Activated effector memory CD4-positive, alpha-beta T cell treated with anti-CD3 and anti-CD28 coated beads, Interleukin-2, amount 50 U/mL, for 16 hours (primary cell): ENCODE measurements at places on chromosomes 2 and 18.

- DNase-seq, result no peak
These were observed 117.1 kb downstream of the ZNF521 start for GRCh38 chr18:25234740-25235345.

- no peak for DNase-seq
These were observed 69.1 kb upstream of the PID1 start for GRCh38 chr2:229340086-229340760.

DNA sequence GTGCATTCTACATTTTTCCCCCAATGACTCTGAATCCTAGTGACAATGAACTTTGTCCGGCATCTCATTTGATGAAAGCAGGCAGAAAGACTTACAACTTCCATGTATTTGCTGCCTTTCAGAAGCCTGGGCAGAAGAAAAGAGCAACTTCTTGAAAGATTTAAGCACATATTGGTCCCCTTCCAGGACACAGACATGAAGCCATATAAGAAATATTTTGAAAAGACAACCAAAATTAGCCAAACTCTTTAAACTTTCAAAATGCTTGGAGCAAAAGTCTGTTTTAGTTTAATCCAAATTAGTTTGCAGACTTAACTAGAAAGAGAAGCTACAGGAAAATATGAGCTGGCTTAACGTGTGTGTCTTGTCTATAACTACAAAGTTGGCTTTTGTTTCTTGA is 492.5 kb downstream of the NR4A2 start:
- DNase-seq, result no peak

GRCh38 chr2:68124321-68124720 is 33.4 kb upstream of the PNO1 start:
- DNase-seq, result no peak

DNA sequence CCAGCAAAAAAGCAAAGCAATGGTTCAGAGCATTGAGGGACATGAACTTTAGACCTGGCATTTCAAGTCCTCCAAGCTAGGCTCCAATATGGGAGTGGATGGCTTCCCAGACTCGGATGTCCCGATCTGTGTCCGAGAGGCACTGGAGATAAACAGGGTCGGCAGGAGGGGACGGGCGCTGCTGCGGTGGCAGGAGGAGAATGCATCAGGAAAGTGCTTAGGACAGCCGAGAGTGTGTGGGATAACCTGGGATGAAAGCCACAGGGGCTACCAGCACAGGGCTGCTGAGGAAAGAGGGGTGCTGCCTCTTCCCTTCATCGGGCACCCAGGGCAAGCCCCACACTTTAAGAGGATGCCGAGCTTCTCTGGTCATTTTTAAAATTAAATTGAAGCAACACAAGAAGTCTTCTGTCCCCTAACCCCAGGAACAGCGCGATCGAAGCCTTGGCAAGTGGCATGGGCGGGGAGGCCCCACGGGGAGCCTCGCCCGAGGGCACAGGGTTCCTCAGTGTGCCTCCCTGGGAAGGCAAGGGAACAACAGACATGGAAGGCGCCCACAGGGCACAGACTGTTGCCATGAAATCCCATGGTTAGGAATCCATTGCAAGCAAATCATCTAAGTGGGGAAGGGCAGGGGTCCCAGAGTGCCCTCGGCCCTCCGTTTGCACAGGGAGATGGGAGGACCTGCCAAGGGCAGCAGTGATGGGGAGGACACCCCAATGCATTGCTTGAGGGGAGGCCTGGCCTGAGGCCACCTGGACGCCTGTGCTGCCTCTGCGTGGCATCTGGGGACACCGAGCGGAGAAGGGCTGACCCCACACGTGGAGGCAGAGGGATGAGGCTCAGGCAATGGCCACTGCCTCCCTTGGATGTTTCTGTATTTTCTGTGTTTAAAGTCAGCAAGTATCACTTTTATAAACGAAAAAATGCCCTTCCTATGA is 78.5 kb upstream of the GPC1 start:
- no peak for DNase-seq

- DNase-seq, result no peak
These were observed 256.8 kb upstream of the ZC3H15 start for GRCh38 chr2:186229265-186229664.

DNA sequence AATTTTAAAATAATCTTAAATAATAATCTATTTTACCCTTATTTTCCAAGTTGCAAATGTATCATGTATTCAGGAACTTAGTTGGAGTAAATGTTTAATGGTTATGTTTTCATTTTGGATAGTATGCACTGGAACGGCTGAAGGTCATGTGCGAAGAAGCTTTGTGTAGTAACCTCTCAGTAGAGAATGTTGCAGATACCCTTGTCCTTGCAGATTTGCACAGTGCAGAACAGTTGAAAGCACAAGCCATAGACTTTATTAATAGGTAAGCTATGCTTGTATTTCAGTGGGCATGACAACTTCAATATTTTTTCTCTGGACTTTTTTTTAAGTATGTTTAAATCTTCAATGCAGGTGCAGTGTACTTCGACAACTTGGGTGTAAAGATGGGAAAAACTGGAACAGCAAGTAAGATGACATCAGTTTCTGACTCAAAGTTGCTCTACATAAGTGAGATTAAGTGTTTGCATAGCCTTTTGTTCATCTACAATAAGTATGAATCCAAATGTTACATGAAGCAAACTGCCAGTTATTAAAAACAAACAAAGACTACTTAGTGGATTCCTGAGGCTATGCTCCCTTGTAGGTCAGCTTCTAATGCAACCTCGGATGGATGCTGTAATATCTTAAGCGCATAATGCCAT is 63.1 kb downstream of the SPOPL start:
- no peak for DNase-seq

DNA sequence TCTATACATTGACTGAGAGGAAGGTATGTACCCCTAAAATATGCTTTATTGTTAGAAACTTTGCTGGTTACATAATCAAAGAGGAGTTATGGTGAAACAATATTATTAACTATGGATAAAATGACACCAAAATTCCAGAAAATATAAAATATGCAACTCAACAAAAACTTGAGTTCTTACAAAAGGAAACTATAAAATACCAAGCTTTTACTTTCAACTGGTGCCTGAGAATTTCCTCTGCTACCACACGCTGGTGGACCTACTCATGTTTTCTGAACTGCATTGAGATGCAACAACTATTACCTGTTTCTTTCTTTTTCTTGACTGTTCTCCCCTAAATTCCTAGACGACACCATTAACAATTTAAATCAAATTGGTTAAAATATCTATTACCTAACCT is 8.2 kb upstream of the NFE2L2 start:
- no peak for DNase-seq

DNA sequence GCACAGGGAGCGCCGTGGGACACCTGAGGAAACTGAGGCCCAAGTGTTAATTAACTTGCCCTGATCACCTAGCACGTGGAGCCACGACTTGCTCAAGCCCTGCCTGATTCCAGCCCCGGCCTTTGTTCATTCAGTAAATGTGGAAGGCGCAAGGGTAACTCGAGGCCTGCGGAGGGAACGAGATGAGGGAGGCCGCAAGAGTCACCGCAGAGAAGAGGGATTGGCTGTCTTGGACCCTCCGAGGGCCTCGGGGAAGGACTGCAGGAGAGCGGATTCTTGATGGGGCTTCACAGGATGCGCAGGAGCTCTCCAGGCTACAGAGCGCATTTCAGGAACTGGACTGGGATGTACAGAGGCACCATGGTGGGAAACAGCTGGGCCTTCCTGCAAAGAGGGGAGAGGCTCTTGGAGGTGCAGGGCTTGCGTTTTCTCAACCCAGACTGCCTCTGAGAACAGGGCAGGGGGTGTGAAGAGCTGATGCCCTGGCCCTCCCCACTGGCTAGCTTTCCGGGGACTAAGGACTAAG is 511 bp upstream of the ANKMY1 start:
- DNase-seq, result no peak

- no peak for DNase-seq
These were observed 11.5 kb upstream of the RTN4 start for GRCh38 chr2:55061523-55062344.

DNA sequence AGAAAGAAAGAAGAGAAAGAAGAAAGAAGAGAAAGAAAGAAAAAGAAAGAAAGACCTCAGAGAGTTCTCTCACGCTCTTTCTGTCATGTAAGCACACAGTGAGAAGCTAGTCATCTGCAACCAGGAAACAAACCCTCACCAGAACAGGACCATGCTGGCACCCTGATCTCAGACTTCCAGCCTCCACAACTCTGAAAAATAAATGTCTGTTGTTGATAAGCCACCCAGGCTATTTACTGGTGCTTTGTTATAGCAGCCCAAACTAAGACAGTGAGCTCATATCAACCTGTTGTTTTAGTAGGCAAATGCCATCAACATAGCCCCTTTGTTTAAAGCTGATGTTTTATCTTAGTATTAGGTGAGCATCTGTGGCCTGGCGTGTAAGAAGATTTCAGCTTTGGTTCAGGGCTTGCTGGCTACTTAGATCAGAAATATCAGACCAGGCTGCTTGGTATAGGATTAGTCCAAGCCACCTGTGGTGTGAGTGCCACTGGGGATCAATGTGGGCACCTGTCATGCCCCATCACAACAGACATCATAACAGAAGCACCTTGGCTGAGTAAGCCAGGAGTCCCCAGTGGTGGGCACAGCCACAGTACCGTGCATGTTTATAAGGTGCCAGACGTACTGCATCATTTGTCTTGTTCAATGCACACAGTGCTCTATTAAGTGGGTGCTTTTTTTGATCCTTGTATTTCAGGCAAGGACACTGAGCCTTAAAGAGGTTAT is 94.4 kb downstream of the LBH start:
- DNase-seq, result no peak

DNA sequence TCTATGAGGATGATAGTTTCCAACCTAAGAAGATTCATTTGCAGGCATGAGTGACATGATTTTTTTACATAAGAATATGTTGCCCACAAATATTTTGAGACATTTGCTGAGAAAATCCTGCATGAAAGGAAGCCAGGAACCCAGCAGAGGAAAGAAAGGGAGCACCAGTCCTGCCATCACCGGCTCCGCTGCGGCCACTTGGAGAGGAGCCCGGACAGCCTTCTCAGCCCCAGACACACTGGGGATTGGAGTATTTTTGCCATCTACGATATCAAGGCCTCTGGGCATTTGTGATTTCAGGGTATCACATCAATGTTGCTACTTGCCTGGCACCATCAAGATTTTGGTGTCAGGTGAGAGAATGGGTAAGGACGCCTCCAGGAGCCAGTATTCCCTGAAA is 228.3 kb downstream of the PTGR3 start:
- no peak for DNase-seq

- DNase-seq, result no peak
These were observed 449.1 kb downstream of the TNS1 start for GRCh38 chr2:217553679-217554078.

DNA sequence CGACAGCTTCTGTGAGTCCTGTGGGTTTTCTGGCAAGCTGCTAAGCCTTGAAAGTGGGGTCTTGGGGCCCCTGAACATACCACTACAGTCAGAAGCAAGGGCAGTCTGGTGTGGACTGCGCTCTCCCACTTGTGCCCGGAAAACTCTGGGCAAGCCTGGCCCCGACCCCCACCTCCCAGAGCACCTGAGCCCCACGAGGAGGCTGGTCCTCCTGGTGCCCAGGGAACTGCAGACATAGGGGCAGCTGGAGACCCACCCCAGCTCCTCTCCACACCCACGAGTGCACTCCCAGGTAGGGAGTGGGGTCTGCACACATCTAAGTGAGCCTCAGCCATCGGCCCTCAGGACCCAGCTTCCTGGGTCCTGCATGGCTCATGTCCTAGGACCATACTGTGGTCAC is 16.2 kb upstream of the GPC1 start:
- no peak for DNase-seq

- DNase-seq, result no peak
These were observed 422.3 kb downstream of the ZEB2 start for GRCh38 chr2:144097440-144098225.

- DNase-seq, result no peak
These were observed 656.4 kb downstream of the MBD2 start for GRCh38 chr18:53567929-53568574.

DNA sequence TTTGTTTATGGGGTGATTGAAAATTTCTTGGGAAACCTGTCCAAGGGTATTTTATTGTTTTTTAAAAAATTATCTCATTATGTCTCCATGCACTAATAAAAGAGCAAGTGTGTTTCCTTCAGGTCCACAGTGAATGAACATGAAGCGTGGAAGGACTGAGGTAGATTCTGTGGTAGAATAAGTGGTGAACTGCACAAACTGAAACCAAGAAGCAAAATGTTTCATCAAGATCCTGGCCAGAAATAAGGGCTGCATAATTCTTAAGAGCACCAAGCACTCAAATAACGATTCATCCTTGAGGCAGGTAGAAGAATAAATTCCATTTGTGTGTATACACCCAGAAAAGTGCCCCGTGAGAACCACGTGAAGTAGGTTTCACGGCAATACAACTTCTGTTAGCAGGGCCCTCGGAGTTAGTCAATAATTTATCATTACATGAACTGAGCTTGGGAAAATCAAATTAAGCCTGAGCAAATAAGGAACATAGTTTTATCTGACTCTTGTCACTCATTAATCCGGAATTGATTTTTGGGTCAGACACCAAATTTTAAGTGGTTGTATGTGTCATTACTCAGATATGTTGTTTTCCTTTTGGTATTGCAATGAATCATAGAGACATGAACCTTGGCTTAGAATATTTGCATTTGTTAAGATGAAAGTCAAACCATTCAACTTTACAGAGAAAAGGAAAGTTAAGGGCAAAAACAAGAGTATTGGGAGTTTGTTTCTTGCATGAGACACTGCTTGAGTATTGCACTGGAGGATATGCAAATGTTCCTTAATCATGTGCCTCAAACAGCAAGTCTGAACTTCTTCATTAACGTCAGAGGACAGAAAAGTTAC is 472.6 kb upstream of the NETO1 start:
- no peak for DNase-seq

GRCh38 chr2:218228366-218229090 is 11.5 kb downstream of the ARPC2 start:
- DNase-seq, result no peak

GRCh38 chr2:205073433-205074020 is 528.3 kb downstream of the PARD3B start:
- DNase-seq, result no peak

DNA sequence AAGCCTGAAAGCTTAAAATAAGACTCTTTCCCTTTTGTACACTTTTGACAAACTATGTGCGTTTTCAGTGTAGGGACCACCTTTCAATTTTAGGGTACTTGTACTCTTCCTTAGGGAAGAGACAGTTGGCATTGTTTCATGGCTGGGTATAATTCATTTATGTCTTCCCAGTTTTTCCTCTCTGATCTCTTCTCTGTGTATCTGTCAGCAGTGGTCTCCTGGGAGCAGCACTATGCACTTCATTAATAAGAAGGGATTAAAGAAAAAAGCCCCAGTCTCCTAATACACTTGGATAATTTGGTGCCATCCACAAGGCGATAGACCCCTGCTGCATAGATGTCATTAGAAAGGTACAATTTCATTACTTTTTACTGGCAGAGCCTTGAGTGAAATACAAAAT is 12.1 kb downstream of the AQP4 start:
- DNase-seq, result no peak

GRCh38 chr2:218904176-218904575 is 23.5 kb downstream of the WNT10A start:
- DNase-seq, result no peak

DNA sequence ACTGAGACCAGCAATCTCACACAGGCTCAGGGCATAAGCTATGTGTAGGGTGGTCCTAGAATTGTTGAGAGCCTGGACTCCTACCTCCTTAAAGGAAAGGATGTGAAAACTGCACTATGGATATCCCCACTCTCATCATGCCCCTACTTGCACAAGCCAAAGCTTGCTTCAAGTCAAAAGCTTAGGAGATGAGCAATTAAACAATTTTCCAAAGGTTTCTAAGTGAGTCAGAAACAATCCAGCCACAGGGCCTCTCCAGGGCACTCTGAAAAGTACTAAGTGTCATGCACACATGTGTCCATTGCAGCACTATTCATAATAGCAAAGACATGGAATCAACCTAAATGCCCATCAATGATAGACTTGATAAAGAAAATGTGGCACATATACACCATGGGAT is 215.4 kb downstream of the AFF3 start:
- no peak for DNase-seq
